Retina (tissue), 1 donor: ENCODE measurements at places on chromosomes 1 and 21.

GRCh38 chr1:75035536-75035935 lies 98.7 kb upstream of the LHX8 start:
- no peak for DNase-seq

- DNase-seq, result no peak
Measured at GRCh38 chr1:228964178-228965089, 229.2 kb downstream of the RHOU start.

- DNase-seq, result no peak
Measured at GRCh38 chr1:53893999-53894636, at the start of gene DIO1. Gene DIO1 (plus strand): TSS chr1:53894187. CDS start chr1:53894211, 24 bp downstream.

- DNase-seq, result no peak
Measured at GRCh38 chr1:32062867-32063230, 9.9 kb upstream of the TMEM39B start.

- DNase-seq, result no peak
Measured at GRCh38 chr1:100090471-100090870, 42.3 kb downstream of the SASS6 start.

GRCh38 chr1:112399456-112399855 lies 3.4 kb downstream of the CTTNBP2NL start:
- no peak for DNase-seq

GRCh38 chr1:8926707-8927694 lies 18.7 kb upstream of the CA6 start:
- no peak for DNase-seq

- no peak for DNase-seq
Measured at GRCh38 chr1:186420923-186421322, 40.0 kb downstream of the PDC start.

GRCh38 chr1:80629304-80629837 lies 1171.4 kb upstream of the ADGRL2 start:
- no peak for DNase-seq

DNA sequence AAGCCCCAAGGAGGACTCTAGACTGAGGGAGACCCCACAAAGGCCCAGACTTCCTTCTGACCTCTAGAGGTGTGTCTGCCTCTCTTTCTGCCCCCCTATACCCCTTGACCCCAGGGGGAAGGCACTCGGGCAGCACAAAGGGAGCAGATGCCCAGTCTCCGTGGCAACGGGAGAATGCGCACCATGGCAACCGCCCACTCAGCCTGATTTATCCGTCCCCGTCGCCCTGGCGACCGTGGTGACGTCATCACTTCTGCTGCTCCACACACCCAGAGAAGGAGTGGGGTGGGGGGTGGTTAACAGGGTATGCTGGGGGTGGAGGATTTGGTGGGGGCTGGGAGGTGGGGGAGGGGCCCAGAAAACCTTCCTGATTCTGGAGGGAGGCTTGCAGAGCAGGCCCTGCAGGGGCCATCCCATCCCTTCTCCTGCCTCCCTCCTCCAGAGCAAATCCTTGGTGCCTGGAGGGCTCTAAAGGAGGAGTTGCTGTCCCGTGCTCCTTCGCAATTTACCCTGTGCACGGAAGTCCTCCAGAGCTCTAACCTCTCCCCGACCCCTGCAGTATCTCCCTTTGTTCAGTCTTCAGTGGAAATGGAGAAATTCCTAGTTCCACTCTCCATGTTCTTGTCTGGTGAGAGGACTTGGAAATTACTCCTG lies 6.3 kb downstream of the CELF3 start:
- peak; percentile 87 for DNase-seq

GRCh38 chr1:244367399-244368114 lies 84.2 kb downstream of the ADSS2 start:
- DNase-seq, result no peak

DNA sequence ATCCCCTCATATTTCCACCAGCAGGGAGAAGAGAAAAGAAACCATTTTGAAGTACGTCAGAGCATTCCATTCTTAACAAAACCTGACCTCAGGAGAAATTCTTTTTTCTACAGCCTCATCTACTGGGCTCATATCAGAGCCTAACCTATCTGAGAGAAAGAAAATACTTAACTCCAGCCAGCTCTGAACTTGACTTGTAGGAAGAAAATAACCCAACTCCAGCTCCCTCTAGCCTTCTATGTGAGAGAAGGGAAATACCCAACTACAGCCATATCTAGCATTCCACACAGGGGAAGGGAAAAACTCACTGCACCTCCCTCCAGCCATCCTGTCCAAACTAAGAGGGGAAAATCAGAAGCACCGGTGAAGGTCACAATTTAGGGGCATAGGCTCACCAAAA lies 57.7 kb downstream of the SPATA6 start:
- DNase-seq, result no peak

- no peak for DNase-seq
Measured at GRCh38 chr1:31653717-31654473, 9.2 kb upstream of the PEF1 start.

DNA sequence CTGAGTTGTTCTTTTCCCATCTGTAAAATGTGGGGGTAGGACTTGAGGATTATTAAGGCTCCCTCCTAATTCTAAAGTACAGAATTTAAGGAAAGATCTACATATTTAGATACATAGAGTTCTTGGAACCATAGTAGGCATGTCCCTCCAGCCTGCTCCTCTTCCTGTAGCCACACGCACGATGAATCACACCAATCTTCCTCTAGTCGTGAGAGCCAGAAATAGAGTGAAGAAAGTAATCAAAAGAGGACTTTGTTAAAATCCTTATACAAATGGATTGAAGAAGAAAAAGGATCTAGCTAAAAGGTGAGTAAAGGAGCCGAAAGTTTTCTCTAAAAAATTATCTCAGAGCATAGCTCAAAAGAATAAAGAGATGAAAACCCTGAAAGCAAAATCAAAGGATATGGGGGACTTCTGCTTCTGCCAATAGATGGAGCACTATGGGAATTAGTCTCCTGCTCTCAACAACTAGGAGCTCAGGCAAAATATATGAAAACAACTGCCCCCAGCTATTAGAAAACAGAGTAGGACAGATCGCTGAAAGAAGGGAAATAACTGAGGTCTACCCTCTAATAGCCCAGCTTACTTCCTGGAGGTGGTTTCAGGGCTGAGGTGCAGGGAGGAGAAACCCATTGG lies 8.5 kb downstream of the C1orf141 start:
- DNase-seq, result no peak

DNA sequence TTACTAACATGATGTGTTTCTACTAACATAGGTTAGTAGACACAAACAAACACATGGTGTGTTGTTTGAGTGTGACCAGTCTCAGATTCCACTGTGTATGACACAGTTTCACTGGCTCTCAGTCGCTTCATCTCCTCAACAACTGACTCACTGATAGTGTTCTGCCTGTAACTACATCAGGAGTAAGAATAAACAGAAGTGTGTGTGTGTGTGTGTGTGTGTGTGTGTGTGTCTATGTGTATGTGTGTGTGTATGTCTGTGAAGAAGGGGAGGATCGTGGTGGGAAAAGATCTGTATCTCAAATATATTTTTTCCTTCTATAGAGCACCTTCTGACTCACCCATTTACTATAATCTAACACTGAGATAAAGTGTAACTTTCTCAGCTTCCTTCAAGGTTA lies 391.0 kb downstream of the PTPRC start:
- no peak for DNase-seq

DNA sequence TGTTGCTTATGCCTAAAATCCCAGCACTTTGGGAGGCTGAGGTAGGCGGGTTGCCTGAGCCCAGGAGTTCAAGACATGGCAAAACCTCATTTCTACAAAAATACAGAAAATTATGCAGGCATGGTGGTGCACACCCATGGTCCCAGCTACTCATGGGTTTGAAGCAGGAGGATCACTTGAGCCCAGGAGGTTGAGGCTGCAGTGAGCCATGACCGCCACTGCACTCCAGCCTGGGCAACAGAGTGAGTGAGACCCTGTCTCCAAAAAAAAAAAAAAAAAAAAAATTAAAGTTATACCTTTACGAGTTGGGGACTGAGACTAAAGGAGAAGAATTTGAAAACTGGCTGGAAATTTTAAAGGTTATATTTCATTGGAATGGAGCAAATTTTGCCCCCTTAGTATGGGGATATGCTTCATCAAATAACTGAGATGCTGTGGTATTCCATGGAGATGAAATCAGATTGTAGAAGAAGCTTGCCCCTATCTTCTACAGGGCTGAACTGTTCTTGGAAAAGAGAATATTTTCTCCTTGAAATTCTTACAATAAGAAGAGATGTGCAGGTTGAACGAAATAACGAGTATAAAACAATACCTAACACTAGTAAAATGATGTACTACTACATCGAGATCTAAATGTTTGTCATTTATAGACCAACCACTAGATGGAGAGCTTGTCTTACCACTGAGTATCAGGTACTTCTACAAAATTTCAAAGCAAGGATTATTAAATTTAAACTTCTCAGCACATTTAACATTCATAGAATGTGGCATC lies 34.9 kb upstream of the SCYL3 start:
- DNase-seq, result no peak

GRCh38 chr1:24123611-24124010 lies 11.7 kb upstream of the MYOM3 start:
- DNase-seq, result no peak

- no peak for DNase-seq
Measured at GRCh38 chr1:10693497-10694273, 102.8 kb downstream of the CASZ1 start.

GRCh38 chr21:17688912-17689874 lies 76.5 kb upstream of the BTG3 start:
- no peak for DNase-seq

DNA sequence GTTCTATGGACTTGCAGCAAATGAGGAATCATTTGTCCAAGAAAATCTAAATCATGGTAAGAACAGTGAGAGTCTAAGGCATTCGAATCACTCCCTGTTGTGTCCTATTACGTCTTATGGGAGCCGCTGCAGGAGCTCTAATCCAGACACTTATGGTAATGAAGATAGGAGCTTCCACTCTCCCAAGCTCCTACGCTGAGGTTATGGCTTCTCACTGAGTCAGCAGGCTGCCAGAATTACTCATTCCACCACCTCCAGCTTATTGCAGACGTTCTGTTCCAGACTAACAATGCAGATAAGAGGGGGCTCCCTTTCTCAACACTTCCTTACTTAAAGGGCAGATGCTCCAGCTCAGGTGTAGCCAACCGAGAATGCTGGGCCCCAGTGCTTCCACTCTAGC lies 212.6 kb downstream of the GREM2 start:
- DNase-seq, result no peak

DNA sequence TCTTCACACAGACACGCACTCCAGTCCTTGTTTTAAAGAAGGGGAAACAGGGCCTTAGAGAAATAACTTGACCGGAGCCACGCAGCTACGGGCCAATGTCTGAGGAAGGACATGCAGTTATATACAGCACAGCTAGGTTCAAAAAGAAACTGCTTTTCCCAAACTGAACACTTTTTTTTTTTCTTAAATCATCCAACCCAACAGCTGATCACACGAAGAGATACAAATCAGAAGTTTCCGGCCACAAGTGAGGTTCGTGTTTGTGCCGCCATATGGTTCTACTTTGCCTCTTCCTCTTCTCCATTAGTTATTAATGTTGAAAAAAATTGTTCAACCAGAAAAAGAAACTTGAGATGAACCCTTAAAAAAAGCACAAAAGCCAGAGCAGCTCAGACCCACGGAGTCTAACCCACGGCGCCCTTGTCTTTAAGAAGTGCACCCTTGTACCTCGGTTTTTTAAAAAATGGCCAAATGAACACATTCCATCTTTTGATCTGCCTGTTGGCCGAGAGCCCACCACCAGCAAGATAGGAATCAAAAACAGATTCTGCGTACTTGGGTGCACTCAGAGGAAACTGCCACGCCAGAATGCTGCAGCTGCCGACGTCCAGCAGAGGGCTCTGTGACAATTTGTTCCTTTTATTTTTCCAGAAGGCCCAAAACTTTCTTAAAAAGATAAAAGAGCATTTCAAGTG lies 78.9 kb downstream of the SLC66A1 start:
- peak; percentile 74 for DNase-seq

DNA sequence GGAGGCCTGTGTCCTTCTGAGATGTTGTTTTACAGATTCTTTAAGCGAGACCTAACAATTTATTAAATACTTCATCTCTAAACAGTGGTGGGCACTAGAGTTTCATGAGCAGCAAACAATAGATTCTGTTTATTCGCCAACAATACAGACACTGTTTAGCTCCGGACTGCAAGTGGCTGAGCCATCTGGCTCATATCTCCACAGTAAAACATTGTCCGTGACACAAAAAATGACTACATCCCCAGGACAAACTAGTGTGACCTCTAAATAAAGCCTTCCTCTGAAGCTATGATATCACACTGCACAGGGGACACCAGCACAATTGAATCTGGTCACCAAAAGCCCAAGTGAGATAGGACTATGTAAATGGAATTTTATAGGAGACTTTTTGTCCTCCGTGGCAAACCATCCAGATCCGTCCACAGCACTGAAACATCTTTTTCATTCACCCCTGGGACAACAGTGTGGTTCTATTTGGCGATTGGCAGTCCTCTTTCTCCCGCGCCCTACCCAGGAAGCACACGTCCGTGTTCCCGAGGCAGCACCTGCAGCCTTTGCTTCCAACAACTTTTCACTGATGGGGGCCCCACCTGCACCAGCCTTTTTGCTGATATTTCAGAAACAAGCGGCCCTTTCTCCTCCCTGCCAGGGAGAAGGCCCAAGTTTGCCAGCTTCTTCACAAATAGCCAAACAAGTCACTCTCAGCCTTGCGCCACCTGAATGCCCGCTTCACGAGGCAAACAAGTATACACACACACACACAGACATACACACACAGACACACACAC lies 47.4 kb downstream of the OLIG1 start:
- DNase-seq, result peak; percentile 42

DNA sequence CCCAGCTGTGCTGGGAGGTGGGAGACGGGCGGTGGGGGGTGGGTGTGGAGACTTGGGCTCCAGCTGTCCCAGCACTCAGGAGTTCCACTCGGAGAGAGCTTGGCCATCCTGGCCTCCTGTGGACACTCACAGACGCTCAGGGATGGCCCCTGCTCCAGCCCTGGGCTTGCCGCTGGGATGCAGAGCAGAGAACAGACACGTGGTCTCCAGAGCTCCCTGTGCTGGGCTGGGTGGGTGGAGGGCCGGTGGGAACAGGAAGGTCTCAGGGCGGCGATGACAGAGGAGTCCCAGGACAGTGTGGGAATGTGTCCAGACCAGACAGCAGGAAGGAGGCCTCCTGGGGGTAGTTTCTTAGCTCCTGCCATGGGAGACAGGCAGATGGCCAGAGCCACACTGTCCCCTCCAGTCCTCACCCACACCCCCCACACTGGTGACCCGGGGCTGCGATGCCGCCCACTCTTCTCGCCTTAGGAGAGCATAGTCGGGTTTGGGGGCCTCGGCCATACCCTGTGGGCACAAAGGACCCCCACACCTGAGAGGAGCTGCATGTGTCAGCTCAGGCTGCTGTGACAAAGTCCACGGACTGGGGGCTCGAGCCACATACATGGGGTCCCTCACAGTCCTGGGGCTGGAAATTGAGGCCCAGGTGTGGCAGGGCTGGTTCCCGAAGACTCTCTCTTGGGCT lies 2.0 kb downstream of the KRTAP10-9 start:
- no peak for DNase-seq

DNA sequence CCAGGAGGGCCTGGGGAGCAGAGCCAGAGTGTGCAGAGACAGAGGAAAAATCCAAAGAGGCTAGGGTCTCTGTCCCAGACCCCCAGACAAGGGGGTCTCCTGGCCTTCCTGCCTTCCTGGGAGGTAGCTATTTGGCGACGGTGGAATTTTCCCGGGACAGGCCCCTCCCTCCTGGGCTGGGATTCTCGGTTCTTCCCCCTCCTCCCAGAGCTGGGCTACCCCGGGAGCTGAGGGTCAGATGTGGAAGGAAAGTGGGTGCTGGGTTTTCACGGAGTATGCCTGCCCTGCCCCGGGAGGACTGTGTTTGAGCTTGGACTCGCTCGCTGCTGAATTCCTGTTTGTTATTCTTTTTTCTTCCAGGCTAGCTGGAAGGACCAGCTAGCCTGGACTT lies 759 bp downstream of the AMPD2 start:
- DNase-seq, result peak; percentile 70

- peak; percentile 82 for DNase-seq
Measured at GRCh38 chr1:205335692-205336091, 14.1 kb upstream of the NUAK2 start.

- no peak for DNase-seq
Measured at GRCh38 chr1:19268445-19268844, 16.8 kb downstream of the MRTO4 start.
